ENCODE measurements at places on chromosomes 4 and X.

- no peak for DNase-seq
These were observed 3.3 kb downstream of the RIPPLY1 start for GRCh38 chrX:106899841-106900240.

- no peak for DNase-seq
These were observed 14.5 kb upstream of the DACH2 start for GRCh38 chrX:86133761-86134160.

DNA sequence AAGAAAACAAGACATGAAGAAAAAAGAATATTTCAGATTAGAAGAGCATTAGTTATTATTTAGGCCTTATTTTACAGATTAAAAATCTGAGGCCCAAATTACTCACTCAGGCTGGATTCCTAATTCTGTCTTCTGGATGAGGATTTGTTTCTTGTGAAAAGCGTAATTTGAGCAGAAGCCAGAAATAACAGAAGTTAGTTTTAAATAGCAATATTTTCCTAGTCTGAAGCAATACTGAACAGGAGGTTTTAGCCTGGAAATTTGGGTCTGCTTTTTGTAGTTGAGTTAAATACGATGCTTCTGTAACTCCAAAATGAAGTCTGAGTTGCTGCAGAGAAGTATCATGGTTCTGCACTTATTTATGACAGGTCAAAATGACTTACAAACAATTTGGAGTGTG is 124.9 kb downstream of the RTL3 start:
- DNase-seq: no peak

DNA sequence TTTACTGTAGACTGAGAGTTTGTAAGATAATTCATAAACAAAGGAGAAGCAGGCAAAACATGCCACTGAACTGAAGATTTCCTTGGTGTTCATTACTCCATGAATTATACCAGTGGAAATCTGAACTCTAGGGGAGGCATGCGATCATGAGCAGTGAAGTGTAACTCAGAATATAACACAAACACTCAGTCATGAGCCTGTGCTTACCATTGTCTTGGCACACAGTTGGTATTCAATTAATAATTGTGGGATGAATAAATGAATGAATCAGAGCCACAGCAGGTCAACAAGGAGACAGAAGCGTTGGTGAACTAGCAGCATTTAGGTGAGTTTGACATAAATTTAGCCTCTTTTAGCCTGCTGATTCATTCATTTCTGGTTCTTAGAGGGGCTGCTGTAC is 263.5 kb upstream of the DKK2 start:
- no peak for DNase-seq

DNA sequence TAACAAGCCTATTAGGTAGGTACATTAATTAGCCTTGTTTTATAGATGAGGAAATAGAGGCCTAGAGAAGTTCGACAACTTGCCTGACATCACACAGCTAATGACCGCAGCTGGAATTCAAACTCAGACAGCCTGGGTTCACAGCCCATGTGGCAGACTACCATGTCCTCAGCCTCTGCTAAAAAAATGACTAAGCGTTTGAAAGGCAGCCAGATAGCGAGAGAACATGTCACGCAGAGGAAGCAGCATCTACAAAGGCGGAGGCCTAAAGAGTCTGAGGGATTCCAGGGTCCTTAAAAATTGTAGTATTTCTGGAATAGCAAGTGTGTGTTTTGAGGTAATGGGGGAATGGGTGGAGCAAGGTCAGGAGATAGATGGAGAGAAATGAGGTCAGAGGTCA is 33.2 kb upstream of the BMP15 start:
- DNase-seq: no peak

GRCh38 chrX:9403374-9403773 is 61.5 kb upstream of the TBL1X start:
- DNase-seq: no peak

- DNase-seq: no peak
These were observed 35.4 kb upstream of the HPGDS start for GRCh38 chr4:94378047-94378446.

- no peak for DNase-seq
These were observed 12.1 kb upstream of the COPS4 start for GRCh38 chr4:83022724-83023450.

DNA sequence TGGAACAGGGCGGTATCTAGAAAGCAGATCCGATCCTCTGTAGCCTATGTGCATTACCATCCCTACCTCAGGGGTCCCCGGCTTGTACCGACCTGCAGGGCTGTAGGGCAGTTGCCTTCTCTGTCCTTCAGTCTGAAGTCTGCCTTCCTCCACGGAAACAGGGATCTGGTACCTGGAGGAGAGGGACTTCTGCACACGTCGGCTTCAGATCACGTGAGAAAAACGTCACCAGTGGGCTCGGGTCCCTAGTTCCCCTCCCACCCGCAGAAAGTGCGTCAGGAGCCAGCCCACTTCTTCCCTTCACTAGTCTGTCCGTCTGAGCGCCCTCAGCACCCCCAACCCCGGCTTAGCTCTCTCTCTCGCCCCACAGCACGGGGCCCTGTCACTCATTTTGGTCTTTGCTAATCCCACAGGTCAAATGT is at the start of gene TCEAL5:
Gene TCEAL5, minus strand, starts transcription at position 170 of the 422 bp plus-strand sequence. CDS start 2,187 bp downstream, outside the sequence.
- DNase-seq: no peak

GRCh38 chr4:11900359-11900758 is 471.7 kb upstream of the HS3ST1 start:
- DNase-seq: no peak

GRCh38 chrX:153646620-153647373 is at the start of gene DUSP9:
Gene DUSP9 (plus strand): TSS chrX:153647203. CDS start chrX:153647954, 751 bp downstream.
- no peak for DNase-seq

DNA sequence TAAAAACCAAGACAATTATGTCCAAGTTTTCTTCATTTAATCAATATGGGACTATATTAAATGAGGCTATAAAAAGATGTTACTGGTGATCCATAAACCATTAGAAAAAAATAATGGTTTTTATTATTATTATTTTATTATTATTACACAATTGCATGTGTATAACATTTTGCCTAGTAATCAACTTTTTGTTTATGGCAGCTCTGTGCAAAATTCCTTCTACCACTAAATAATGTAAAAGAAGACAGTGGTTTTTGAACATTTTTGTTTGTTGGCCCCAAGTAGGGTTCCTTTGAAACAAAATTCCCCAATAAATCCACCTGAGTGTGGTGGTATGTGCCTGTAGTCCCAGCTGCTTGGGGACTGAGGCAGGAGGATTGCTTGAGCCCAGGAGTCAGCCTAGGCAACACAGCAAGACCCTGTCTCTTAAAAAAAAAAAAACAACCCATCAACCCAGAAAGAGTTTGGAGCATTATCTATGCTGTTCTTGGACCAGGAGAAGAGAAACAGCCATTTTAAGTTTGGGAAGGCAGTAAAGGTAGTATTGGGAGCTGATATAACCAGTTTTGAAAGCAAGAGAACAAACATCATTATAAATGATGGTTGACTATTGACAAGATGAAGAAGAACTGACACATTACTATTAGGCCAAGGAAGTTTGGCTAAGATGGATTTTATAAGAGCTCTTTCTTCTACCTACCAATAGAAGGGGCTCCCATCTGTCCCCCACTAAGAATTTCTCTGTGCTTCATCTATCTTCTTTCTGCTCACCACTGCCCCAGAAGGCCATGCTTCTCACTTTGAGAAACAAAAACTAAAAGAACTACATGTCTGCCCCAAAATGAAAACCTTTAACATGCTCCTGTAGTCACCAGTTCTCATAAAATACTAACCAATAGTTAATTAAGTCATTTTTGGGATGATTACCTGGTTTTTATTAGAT is 2.2 kb downstream of the TMEM156 start:
- peak; percentile 41 for DNase-seq

Measured in GM10248 (cell line).